ENCODE measurements at places on chromosomes 3 and 15. TPM values are rescaled to one million over a fixed set of nuclear protein-coding genes. Genes with fewer than 3 reads are reported as not detected.

DNA sequence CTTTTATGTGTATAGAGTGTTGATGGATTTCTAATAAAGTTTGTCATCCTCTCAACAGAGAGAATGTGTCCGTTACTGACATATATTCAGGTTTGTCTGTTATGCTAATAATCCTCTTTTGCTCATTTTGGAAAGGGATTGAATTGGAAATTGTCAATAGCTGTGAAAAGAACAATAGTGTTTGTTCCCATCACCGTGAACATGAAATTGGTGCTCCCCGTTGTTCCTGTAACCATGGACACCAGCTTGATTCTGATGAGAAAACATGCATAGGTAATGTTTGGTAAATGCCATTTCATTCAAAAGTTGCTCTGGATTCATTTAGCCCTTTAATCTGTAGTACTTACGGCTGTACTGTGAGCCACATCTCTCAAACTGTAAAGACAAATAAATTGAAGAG lies 707.0 kb upstream of the GOLIM4 start:
- H3K4me1 ChIP-seq = no peaks in the 10 kb centered on the region
- H3K36me3 ChIP-seq = no peaks in the 10 kb centered on the region
- H3K27me3 ChIP-seq = no peaks in the 10 kb centered on the region
- no peak overlapping the region for H3K27ac ChIP-seq
- H3K4me3 ChIP-seq = no peak overlapping the region
- no peak for DNase-seq

- no peaks in the 10 kb centered on the region for H3K36me3 ChIP-seq
- H3K4me3 ChIP-seq = no peak overlapping the region
- no peak overlapping the region for H3K27ac ChIP-seq
- DNase-seq = no peak
- H3K27me3 ChIP-seq = no peaks in the 10 kb centered on the region
These were observed 393.3 kb upstream of the WNT5A start for GRCh38 chr3:55880357-55880756.

DNA sequence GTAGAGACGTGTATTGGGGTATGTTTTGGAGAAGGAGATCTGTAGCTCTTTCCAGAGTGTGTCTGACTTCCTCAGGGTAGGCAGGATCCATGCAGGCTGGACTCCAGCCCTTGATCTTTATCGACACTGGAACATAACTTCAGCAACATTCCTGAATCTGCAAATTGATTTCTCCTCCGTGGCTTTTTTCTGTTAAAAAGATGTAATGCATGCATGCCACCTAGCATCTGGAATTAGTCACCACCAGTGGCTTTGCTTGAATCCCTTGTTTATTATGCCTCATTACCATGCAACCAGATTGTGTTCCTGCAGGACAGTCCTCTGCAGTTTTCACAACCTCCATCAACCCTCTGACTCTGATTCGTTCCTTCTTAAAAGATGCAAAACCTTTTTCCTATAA lies 86.1 kb downstream of the CCNL1 start:
- no peaks in the 10 kb centered on the region for H3K27me3 ChIP-seq
- DNase-seq = no peak
- H3K4me1 ChIP-seq = no peaks in the 10 kb centered on the region
- H3K4me3 ChIP-seq = no peak overlapping the region

- no peak overlapping the region for H3K27ac ChIP-seq
- peaks cover 6% of the 10 kb centered on the region for H3K4me1 ChIP-seq
- H3K27me3 ChIP-seq = no peaks in the 10 kb centered on the region
These were observed 251.4 kb upstream of the C2CD4B start for GRCh38 chr15:62416526-62416925.

GRCh38 chr3:150540991-150541390 lies 5.3 kb downstream of the SERP1 start:
- H3K4me3 ChIP-seq = no peak overlapping the region
- no peaks in the 10 kb centered on the region for H3K27me3 ChIP-seq
- DNase-seq = no peak

DNA sequence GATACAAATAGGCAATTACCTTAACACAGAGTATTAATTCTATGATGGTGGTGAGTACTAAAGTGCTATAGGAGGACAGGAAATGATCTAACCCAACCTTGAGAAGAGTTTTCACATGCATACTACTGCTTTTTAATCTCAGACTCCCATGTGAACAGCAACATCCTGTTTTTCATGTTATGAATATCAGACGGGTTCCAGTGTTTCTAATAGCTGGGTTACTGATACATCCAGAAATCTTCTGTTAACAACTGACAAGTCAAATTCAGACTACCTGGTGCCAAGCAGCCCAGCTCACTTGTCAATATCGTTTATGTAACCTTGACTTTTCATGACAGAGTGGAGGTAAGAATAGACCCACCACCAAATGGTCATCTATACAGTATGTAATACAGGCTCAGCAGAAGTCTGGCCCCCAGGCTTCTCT lies 220.2 kb upstream of the COL8A1 start:
- H3K4me1 ChIP-seq = no peaks in the 10 kb centered on the region
- H3K27ac ChIP-seq = no peak overlapping the region
- no peaks in the 10 kb centered on the region for H3K36me3 ChIP-seq
- DNase-seq = no peak
- no peak overlapping the region for H3K4me3 ChIP-seq

- no peaks in the 10 kb centered on the region for H3K27me3 ChIP-seq
- no peak overlapping the region for H3K4me3 ChIP-seq
- no peak overlapping the region for H3K27ac ChIP-seq
- H3K4me1 ChIP-seq = peaks cover 14% of the 10 kb centered on the region
- H3K36me3 ChIP-seq = no peaks in the 10 kb centered on the region
These were observed 103.4 kb downstream of the IGF1R start for GRCh38 chr15:98751767-98752166.

DNA sequence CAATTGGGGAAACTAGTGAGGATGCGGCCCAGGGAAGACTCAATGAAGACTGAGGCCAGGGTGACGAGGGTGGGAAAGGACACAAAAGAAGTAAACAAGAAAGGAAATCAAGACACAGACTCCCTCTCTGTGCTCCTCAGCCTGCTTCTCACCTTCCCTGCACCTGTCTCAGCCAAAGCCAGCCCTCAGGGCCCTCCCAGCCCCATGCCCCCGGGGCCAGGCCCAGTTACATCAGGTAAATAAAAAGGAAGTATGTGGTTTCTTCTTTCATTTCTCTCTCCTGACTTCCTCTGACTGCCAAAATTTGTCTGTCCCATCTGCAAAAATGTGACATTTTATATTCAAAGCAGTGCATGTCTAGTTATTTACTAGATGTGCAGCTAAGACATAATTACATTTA lies 328.0 kb downstream of the UACA start:
- H3K4me3 ChIP-seq = no peak overlapping the region
- no peaks in the 10 kb centered on the region for H3K27me3 ChIP-seq
- H3K4me1 ChIP-seq = no peaks in the 10 kb centered on the region
- no peak for DNase-seq

- H3K27me3 ChIP-seq = no peaks in the 10 kb centered on the region
- H3K36me3 ChIP-seq = peaks cover 7% of the 10 kb centered on the region
- no peak overlapping the region for H3K4me3 ChIP-seq
- no peaks in the 10 kb centered on the region for H3K4me1 ChIP-seq
- H3K27ac ChIP-seq = no peak overlapping the region
- no peak for DNase-seq
These were observed 9.1 kb upstream of the NEK10 start for GRCh38 chr3:27378331-27378730.

DNA sequence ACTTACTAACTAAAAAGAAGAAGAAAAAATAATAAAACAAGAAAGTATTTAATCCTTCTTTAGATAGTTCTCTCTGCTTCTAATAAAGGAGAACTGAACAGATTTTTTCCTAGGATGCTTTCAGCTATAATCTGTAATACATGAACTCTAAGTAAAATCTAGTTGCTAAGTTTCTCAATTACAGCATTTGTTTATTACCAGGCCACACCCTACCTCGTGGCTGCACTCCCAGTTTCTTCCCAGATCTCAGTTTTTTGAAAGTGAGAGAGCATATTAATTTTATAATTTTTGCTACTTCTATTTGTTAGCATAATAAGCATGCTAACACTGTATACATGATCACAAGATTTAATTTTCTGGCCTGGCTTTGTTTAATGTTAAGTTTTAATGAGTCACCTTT lies 258.3 kb downstream of the IL5RA start:
- no peak for DNase-seq
- no peaks in the 10 kb centered on the region for H3K27me3 ChIP-seq
- H3K36me3 ChIP-seq = no peaks in the 10 kb centered on the region
- H3K4me1 ChIP-seq = no peaks in the 10 kb centered on the region
- no peak overlapping the region for H3K4me3 ChIP-seq

GRCh38 chr3:71870966-71871512 lies 86.1 kb upstream of the PROK2 start:
- H3K27ac ChIP-seq = no peak overlapping the region
- H3K4me1 ChIP-seq = peaks cover 6% of the 10 kb centered on the region
- H3K36me3 ChIP-seq = no peaks in the 10 kb centered on the region
- H3K27me3 ChIP-seq = no peaks in the 10 kb centered on the region

The HSPBAP1 gene
- total RNA-seq = 15.1 TPM

The TM6SF1 gene
- 25.4 TPM for total RNA-seq

The BFSP2 gene
- not detected for total RNA-seq

The TTLL13 gene
- not detected for total RNA-seq

The OR5K1 gene
- total RNA-seq = not detected

All from upper lobe of right lung (tissue), 1 donor.